ENCODE measurements at places on chromosomes 6 and 20.

DNA sequence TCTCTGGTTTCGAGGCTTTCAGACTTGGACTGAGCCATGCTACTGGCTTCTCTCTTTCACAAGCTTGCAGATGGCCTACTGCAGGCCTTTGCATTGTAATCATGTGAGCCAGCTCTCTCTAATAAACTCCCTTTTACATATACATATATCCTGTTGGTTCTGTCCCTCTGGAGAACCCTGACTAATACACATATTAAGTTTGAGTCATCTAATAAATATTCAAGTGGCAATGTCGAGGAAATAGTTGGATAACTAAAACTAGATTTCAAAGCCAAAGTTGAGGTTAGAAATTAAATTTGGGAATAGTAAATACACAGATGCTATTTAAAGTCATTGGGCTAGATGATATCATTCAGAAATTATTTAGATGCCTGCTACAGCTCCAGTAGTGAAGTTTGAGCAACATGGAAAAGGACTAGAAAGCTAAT lies 1343.4 kb downstream of the GRIK2 start:
- DNase-seq = no peak

DNA sequence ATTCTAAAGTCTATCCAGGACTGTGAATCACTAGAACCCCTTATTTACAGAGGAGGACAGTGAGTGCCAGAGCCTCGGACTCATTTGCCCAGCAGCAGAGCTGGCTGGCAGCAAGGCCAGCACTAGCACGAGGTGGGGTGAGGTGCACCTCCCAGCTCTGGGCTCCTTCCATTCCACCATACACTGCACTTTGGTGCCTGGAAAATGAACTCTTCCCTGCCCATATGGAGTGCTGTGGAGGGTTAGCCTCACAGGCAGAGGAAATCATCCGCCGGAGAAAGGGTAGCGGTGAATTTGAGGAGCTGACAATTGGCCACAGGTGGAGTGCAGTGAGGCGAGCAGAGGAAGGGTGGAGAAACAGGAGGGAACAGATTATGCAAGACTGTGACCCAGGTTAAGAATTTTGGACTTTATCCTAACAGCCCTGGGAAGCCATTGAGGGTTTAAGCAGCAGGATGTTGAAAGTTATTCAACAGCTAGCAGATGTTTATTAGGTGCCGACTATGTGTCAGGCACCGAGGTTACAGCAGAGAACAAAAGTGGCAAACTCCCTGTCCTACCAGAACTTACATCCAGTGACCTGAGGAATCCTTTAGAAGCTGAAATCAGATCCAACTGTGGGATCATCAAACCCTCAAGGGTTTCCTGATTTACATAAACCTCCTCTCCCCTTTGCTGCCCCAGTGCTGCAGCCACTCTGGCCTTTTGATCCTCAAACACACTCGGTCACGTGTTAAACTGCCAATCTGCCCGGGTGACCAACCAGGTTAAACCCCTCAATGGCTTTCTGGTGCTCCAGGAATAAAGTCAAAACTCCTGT lies 6.2 kb downstream of the TRIM26 start:
- no peak for DNase-seq

DNA sequence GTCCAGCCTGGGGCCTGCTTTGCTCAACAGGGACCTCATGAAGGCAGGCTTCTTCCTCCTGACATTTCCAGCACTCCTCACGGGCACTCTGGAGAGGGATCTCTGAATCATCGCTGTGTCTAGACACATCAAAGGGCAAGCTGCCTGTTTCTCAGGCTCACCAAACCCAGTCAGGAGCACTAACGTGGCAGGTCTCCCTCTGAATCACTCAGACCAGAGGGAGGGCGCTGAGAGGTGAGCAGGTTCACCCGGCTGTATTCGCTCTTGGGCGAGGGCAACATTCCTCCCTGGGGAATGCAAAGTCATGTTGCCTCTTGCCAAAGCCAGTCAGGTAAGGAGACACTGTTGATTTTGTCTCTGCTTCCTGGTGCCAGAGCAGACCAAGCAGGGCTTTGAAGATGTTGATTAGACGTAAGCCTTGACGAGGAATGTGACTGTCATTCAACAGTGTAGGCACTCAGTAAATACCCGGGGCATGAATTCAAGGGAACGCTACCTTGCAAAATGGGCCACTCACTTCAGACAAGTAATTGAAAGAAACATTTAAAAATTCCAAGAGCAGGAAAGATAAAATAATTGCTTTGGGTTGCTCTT lies 50.1 kb downstream of the CYP24A1 start:
- DNase-seq = no peak

GRCh38 chr6:166697113-166697512 lies 70.1 kb upstream of the RPS6KA2 start:
- DNase-seq = no peak

DNA sequence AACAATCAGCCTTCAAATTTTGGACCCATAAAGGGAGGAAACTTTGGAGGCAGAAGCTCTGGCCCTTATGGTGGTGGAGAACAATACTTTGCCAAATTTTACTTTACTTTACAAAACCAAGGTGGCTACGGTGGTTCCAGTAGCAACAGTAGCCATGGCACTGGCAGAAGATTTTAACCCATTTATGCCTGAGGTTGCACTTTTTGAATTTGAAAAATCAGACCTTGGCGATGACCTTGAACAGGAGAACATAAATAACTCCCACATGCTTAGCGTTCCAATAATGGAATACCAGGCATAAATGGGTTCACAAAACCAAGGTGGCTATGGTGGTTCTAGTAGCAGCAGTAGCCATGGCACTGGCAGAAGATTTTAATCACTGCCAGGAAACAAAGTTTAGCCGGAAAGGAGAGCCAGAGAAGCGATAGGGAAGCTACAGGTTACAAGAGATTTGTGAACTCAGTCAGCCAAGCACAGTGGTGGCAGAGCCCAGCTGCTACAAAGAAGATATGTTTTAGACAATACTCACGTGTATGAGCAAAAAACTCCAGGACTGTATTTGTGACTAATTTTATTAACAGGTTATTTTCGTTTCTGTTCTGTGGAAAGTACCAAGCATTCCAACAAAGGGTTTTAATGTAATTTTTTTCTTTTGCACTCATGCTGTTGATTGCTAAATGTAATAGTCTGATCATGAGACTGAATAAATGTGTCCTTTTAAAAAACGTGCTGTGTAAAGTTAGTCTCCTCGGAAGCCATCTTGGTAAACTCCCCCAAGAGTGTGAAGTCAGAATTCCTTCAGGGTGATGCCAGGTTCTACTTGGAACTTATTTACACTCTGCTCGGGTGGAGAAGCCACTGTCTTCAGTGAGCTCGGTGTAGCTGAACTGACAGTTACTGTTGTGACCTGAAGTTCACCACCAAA lies 6.7 kb downstream of the SFT2D1 start:
- no peak for DNase-seq

- no peak for DNase-seq
Observed at GRCh38 chr6:163599684-163600083, 185.2 kb downstream of the QKI start.

DNA sequence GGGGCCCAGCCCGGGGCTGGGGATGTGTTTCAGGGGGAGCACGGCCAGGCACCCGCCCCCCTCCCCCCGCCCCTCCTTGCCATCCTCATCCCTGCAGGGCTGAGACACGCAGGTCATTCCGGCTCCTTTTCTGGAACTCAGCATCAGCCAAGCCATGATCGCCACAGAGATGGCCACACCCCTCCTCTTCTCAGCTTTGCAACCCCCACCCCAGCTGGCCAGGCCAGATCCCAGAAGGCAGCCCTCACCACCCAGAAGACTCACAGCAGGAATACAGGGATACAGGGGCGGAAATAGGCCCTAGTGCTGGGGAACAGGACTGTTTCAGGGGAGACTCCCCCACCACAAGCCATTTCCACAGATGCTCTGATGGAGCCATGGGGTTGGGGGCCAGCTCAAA lies 33.5 kb downstream of the YTHDF1 start:
- no peak for DNase-seq

DNA sequence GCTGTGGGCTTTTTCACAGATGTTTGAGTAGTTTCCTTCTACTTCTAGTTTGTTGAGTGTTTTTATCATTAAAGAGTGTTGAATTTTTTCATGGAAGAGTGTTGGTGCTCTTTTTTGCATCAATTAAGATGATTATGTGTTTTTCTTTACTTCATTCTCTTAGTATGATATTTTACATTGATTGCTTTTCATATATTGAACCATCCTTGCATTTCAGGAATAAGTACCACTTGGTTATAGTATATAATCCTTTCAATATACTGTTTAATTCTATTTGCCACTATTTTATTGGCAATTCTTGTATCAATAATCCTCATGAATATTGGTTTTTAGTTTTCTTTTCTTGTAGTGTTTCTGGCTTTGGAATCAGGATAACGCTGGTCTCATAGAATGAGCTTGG lies 113.7 kb upstream of the PRDM1 start:
- DNase-seq = no peak

DNA sequence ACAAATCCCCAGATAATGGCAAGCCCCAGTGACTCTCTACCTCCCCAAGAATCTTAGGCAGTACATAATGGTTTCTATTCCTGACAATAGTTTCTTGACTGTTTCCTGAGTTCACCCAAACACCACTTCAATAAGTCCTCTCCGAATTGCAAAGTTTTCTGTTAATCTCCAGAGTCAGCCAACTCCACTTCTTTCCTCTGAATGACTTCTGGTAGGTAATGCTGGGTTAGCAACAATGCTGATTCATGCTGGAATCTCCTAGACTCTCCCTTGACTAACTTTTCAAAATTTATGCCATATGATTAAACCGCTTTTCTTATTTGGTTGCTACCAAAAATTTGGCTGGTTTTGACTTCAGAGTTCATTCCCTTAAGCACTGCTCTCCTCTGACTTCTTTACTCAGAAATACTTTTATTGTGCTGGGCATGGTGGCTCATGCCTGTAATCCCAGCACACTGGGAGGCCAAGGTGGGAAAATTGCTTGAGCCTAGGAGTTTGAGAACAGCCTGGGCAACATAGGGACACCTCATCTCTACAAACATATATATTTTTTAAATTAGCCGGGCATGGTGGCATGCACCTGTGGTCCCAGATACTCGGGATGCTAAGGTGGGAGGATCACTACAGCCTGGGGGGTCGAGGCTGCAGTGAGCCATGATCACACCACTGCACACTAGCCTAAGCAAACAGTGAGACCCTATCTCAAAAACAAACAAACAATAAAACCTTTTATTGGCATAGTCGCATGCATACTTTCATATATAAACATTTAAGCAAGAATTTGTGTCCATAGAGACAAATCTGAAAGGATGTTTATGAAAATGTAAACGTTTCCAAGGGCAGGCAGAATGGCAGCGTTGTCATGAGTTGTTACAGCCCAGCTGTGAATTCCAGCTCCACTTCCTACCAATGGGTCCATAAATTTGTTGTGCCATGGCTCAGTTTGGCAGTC lies 249.3 kb upstream of the PLN start:
- no peak for DNase-seq

GRCh38 chr20:16475225-16475624 lies 98.0 kb downstream of the KIF16B start:
- no peak for DNase-seq

DNA sequence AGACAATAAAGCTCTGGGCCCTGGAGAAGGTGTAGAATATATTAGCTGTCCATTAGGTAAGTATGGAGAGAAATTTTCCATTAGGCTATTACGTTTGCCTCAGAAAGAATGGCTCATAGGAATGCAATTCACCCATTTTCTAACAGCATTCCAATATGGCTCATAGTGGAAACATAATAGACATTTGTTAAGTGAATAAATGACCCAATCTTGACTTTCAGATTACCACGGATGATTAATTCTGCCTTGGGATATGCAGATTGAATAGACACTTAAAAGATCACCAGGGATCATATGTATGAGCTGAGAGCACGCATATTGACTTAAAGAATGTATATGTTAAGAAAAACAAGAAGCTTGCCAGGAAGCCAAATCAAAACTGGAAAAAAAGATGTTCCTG lies 209.1 kb upstream of the CDYL start:
- no peak for DNase-seq

DNA sequence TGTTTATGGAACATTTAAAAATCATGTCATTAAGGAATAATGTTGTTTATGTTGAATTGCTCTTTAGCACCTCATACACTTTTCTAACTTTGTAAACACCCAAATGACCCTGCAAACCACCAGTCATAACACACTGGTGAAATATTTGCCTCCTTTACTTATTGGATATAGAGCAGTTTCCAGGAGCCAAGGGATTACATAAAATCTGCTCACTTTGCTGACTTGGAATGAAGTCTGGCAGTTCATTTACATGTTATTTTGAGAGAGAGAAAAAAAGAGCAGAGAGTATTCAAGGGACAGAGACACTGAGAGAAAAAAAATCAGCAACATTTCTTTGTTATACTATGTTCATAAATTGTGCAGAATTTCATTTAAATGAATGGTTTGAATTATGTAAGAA lies 46.6 kb upstream of the DEFB112 start:
- DNase-seq = no peak

DNA sequence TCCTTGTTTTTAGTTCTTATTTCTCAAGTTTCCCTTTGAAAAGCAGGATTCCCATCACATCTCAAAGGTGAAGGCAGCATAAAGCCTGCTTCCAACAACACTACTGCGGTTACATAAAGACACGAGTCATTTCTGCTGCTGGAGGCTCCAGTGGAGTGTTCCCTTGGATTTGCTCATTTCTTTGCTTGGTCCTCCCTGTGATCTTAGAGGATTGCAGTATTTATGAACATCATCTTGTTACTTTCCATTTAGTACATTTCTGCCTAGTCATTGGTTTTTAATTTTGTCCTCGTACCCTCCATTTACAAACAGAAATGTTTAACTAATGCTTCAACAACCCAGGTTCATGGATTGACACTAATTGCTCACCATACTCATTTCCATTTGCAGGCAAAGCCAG lies 298.8 kb downstream of the ZNF217 start:
- no peak for DNase-seq

Measured in activated CD4-positive, alpha-beta T cell treated with anti-CD3 and anti-CD28 coated beads for 1 hour (primary cell).